ENCODE measurements at places on chromosomes 5 and 9.

GRCh38 chr5:128455841-128456361 is 82.1 kb downstream of the FBN2 start:
- no peak for DNase-seq

- DNase-seq: peak; percentile 14
Observed at GRCh38 chr9:7097040-7097715, 339.4 kb downstream of the KDM4C start.

DNA sequence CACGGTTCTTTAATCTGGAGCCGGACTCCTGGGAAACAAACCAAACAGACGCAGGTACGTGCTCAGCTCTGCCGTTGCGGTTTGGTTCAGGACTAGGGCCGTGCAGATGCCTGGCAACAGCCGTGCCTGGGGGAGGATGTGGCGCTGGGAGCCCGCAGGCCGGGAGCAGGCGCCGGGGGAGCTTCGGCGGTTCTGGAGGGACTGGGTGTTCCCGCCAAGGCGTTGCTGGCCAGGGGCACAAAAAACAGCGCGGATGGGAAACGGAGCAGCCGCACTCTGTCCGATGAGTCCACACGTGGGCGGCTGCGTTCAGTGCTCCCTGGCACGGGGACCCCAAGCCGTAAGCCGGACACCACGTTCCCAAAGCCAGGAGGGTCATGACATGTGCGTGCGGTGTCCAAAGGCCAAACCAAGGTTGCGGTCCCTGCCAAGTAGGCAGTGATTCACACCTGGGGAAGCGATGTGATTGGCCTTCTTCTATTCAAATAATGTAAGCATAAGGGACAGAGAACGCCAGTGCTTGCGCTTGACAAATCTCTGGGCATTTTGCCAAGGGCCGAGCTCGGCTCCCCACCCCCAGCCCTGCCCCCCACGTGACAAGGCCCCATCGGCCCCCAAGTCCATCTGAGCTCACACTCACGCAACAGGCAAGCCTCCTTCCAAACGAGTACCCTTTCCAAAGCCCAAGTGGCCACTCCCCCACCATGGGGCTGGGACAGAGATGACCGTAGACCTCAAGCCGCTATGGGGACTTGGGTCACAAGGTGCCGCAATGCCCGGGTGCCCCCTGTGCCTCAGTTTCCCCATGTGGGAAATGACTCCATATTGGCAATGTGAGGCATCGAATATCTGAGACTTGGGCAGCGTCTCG is 49.7 kb upstream of the NKD2 start:
- peak; percentile 93 for DNase-seq

DNA sequence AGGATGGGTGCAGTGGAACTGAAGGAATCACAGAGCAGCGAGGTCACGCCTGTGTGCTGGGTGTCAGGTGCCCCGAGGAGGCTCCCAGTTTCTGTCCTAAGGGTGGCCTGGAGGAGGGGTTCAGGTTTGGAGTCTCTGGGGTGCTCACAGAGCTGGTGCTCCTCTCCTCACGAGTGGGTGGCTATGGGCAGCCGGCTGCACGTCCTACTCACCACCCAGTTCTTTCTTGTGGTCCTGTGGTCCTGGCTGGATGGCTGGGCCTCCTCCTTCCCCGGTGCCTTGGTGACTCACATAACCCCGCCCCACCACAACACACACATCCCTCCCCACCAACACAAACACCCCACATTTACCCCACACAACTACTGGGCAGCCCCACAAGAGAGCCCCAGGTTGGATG is 9.9 kb upstream of the PTGS1 start:
- no peak for DNase-seq

- DNase-seq: no peak
Observed at GRCh38 chr9:94840738-94841137, 114.2 kb downstream of the AOPEP start.

GRCh38 chr5:139222346-139222745 is 24.2 kb upstream of the SIL1 start:
- no peak for DNase-seq

DNA sequence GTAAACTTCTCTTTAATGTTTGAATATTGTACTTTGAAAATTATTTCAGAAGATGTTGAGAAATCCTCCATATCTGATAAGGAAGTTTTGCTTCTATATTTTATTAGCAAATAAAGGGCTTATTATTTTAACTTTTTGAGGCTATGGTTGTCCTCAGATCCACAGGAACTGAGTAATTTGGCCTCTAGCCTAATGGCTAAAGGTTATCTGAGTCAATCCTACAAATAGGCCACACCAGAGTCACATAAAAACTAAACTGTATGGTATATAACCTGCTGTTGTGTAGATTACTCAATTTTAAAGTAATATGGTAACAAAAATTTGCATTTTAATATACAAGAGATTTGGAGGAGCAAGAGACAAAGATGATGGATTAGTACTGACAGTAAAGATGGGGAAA is 549.2 kb upstream of the GRAMD2B start:
- peak; percentile 22 for DNase-seq

DNA sequence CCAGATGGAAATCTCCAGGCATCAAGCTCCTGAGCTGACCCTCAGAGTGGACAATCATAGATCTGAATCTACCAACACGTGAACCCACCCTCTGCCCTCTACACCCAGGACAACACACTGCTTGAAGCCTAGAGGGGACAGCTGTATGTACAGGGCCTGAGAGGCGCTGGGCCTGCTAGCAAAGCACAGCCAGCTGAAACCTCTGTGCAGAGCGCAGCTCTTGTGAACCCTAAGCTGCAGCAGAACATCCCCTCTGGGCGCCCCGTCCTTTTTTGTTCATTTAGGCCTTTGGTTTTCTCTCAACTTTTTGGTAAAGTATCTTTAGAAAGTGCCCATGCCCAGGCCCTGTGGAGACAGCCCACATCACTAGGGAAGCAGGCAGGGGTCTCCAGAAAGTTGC is 62.4 kb upstream of the SPTLC1 start:
- no peak for DNase-seq

GRCh38 chr9:121860744-121861143 is 209.3 kb downstream of the DAB2IP start:
- DNase-seq: peak; percentile 63

- DNase-seq: no peak
Observed at GRCh38 chr5:93343570-93343969, 237.4 kb downstream of the NR2F1-AS1 start.

- DNase-seq: peak; percentile 43
Observed at GRCh38 chr5:160802592-160802991, 49.4 kb downstream of the ATP10B start.

GRCh38 chr9:135910757-135911156 is 3.4 kb upstream of the CAMSAP1 start:
- DNase-seq: no peak

DNA sequence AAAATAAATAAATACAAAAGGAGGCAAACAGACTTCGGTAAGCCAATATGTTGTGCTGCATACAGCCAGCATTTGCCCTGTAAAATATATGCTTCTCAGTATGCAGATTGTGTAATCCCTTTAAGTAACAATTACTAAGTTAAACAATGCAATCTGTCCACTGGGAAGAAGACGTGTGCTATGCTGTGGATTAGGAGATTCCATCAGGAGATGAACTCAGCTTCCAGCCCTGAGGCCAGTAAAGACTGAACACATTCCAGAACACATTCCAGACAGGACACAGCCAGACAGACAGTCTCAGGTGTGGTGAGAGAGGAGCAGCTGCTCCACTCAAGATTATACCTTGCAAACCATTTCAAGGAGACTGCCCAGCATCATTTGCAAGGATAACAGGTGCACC is 97.8 kb downstream of the MPDZ start:
- DNase-seq: peak; percentile 73

DNA sequence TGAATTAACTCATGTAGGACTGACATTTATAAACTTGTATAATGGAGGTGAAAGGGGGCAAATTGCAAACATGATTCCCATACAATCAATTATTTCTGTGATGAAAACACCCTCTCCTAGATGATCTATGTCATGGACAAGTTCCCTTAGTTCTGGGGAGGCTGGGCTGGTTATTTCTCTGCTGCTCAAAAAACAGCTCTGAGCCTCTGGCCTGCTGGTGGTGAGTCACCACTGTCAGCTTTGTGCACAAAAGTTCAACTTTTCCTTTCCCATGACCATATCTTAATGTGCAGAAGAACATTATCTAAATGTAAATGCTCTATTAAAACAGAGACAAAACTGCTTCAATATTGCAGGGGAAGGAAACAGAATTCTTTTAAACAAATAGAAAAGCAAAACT is 85.0 kb downstream of the HMHB1 start:
- DNase-seq: peak; percentile 35

DNA sequence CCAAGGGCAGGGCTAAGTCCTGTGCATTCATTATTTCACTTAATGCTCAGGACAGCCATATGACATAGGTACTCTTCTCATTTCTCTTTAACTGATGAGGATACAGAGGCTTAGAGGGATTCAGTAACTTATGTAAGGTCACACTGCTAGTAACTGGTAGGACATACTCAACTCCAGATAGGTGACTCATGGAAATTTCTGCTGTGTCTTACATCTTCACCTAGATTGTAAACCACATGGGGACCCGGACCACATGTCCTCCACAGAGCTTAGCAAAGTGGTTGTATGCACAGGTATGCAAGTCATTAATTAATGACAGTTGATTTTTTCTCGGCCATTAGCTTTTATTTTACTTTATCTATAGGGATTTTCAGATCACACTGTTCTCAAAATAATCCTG is 29.3 kb downstream of the SLC1A1 start:
- DNase-seq: no peak

DNA sequence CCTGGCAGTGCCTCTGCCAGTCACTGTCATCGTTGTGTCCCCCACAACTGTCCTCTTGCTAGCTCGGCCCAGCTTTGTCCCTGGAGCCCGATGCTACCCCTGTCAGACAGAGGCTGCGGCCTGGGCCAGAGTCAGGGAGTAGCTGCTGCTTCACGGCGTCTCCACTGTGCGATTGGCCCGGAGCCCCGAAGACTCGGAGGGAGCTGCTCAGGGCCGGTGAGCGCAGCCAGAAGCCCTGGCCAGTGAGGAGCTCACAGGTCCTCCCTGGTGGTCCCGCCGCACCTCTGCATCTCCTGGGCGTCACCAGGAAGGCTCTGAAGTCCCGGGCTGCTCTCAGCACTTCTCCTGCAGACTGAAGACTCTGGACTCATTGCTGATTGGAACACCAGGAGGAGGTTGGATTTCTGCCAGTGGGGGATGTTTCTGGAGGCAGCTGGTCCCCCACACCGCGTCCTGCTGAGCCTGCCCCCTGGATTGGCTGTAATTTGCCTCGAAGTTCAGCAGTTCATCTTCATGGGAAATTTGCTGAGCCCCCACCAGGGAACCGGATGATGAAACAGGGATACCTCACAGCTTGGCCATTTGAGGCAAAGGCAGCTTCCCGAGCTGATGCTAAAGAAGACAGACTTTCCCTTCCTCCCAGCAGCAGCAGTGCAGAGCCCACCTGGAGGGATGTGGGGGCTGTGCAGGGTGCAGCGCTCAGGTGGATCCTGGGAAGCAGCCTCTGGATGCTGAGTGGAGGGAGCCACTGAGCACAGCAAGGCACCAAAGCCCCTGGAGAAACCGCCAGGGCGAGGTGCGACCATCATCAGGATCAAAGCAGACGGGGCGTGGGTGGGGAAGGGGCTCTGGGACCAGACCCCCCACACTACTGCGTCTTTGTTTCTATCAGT is 45.6 kb downstream of the USP20 start:
- DNase-seq: no peak

Measured in MCF 10A (cell line).